ENCODE measurements at places on chromosomes 7 and 10.

DNA sequence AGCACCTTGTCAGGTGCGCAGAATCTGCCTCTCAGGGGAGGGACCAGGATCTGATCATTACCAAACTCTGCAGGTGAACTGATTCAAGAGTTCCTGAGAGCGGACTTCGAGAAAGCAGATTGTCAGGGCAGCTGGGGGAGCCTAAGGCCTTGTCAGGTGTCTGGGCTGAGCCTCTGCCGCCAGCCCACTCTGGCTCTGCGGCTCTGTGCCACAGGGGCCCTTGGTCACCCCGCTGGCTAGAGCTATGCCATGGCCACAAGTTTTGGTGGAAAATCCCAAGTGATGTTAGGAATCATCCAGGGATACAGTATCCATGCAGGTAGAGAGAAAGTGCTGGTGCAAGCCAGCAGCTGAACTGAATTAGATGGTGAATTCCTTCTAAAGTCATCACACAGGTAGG lies 4.2 kb downstream of the ADAMTS14 start:
- DNase-seq: no peak

- no peak for DNase-seq
Measured at GRCh38 chr7:154672659-154673415, 330.1 kb downstream of the PAXIP1 start.

DNA sequence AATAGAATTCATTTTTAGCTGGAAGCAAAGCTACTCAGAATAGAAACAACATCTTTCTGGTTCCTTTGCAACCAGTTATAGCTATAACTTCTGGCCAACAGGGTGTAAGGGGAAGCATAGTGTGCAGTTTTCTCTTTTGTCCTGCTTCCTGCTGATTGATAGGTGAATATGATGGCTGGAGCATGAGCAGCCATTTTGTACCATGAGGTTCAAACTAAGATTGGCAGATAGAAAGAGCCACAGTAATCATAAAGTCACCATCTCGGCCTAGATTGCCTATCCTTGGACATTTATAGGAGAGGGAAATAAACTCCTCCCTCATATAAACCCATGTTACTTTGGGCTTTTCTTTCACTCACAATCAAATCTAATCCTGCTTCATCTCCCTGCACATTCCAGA lies 102.2 kb upstream of the FGFR2 start:
- DNase-seq: no peak

DNA sequence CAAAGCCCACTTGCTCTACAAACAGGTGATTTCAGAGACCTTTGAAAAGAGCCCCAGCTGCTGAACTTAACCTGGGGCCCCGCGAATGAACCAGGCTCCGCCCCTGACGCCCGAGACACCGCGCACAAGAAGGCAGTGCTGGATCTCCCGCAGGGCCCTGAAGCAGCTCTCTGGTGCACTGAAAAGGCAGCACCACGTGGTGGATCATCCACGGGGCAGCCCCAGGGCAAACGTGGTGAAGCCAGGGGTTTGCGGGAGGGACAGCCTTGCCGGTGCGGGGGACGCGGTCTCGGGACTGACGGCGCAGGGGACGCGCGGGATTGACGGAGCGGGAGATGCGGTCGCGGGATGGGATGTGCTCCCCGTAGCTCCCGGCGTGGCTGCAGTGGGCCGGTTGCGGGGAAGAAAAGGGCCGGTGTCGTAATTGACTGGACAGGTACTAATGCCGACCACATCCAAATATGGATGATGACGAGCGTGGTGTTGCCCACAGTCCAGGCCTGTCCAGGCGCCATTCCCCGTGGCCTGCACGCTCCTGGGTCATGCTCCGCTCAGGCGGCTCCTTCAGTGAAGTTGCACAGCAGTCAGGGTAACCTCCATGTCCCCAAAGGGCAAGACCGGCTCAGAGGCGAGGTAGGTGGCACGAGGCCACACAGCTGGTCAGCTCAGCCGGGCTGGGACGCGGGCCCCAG lies 421.1 kb downstream of the DNAJB6 start:
- no peak for DNase-seq

DNA sequence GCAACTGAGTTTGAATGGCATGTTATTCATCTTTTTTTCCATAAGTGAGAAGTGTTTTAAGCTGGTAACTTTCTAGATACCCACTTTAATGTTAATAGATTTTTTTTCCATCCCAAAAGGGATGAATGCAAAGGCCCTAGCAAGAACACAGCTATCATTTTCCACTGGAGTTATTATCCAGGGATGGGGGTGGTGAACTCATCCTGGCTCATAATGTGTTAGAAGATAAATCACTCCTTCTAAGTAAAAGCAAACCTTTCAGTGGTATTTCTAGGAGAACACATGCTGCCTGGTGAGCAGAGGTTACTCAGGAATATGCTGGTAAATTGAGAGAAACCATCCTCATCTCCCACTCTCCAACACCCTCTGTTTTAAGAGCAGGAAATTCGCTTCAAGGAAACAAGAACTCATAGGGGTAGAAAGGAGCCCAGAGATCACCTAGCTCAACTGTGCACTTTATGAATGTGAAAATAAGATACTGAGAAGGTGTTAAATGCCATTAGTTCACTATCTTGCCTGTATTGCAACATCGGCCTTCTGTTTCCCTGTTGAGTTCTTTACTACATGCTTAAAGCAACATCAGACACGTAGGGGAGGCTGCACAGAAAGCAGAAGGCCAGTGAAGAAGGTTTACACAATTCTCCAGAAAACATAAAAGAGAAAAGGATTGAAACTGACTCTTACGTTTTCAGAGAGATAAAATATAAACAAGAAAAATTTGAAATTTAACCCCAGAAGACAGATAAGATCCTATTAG lies 264.0 kb upstream of the PRKCQ start:
- DNase-seq: no peak

- no peak for DNase-seq
Measured at GRCh38 chr10:124414076-124414475, 4.6 kb downstream of the OAT start.

GRCh38 chr7:142733271-142733670 lies 16.0 kb upstream of the PRSS1 start:
- DNase-seq: no peak

DNA sequence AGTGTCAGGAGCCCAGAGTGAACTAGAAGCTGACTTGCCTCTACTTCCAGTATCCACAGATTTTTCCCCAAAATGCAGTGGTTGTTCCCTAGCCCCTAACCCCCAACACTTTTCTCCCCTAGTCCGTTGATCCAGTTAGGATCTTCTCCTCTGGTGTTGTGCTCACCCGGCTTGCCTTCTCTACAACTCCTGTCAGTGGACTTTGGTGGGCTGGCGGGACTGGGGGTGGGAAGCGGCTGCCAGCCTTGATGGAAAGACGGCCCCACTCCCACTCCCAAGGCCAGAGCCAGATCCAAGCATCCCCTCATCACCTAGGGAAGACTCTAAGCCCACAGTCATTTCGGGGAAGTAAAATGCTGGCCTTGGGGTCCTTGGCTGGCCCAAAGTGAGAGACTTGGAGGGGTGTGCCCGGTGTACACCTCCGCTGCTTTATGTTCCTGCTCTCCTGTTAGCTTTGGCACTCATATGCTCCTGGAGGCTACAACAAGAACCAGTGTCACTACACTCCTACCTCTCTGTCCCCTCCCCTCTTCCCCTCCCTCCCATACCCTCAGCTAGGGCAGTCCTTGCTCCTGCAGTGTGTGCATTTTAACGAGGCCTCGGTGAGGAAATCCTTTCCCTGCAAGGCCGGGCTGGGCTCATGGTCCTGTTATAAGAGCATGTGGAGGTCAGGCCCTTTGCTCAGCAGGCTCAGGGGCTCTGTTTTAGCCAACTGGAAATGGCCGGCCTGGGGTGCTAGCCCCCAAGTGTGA lies 930 bp upstream of the HOXA10 start:
- no peak for DNase-seq
